Mammary epithelial cell (primary cell): ENCODE measurements at places on chromosomes 6 and 20.

DNA sequence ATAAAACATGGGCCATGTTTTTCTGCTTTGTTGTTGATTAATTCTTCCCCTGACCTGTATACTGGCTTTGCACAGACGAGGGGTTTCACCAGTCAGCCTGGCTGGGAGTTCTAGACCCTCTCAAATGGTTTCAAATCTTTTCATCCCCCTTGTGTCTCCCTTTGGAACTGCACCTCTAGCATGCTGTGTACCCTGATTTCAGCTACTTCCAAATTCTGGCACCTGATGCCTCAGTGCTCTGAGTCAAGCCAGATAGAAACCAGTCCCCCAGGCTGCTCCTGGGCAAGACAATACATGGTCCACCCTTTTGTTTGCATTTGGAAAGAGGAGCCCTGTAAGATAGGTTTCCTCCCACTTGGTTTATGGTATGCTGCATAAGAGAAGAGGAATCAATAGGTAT, 290.2 kb downstream of the BTBD3 start:
- DNase-seq = peak; percentile 47

DNA sequence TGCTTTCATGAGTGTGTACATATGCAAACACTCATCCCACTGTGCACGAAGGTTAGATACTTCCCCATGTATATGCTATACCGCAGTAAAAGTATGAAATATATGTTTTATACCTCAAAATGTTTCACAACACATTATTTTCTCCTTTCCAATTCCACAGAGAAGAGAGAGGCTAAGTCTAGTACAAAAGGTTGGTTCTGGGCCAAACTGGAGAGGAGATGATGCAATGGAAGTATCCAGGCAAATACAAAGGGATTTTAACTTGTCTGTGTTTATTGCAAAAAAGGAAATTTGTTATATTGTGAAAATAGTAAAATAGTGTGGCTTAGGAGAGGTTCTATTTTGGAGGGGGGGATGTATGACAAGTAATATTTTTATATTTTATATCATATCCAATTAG, 112.6 kb downstream of the PLCB1 start:
- no peak for DNase-seq

GRCh38 chr6:69026243-69026642, 391.2 kb downstream of the ADGRB3 start:
- DNase-seq = peak; percentile 4

DNA sequence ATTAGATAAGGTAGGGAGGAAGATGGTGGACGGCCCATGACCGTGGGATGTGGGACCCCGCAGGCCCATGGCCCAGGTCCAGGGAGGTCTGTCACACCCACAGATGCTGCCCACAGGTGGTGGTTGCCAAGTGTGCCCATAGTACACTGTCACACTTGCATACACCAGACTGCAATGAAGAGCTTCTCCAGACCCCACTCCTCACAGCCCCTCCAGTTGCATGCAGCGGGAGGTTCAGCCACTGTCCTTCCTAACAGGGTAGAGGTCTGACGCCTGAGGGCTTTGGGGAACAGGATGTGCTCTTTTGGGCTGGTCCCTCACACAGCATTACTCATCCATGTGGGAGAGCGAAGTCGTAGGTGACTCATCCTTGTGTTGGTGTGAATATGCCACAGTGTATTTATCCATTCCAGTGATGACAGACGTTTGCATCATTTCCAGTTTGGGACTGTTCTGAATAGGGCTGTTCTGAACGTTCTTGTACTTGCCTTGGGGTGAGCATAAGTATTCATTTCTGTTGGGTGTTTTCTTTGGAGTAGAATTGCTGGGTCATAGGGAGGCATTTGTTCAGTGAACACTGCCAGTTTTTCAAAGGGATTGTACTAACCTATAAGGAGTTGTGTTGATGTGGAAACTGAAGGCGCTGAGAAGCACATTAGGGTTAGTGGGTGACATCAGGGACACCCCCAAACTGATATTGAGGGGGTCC, 10.1 kb upstream of the PYGB start:
- DNase-seq = peak; percentile 100

DNA sequence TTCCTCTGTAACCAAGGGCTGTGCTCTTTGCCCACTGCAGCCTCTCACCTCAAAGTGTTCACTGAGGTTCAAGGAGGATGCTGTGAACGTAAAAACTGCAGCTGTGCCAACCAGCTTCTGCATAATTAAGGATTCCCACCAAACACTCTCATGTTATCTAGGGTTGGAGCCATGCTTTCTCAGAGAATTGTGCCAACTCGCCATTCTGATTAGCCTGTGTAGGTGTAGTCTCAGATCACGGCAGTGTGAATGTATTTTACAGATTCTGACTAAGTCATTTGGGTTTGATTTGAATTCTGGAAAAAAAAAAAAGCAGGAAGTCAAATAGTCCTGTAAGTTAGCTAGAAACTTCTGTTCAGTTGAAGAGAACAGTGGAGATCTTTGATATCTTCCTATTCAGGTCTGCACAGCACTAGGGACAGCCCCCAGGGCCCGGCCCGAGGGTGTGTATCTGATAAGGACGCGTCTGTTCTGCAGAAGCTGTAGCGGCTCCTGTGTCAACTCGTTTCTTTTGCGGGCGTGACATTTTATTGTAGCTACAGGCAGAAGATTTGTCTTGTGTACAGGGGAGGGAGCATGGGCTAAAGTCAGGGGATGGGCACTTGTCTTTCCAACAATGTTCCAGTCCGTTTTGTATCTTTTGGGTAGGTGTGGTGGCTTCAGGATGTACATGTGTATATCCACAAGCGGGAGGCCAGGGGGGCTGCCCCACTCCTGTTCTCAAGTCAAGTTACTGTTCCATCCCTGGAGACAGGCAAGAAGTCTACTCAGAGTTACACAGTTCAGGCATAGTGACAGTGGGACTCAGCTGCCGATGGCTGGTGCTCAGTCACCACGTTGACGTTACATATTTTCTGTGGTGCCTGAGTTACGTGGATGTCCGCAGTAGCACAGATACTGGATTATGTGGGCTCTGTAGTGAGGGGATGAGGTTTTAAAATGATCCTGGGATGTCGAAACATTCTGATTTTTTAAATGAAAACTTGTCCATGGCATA, 12.4 kb downstream of the IRF4 start:
- no peak for DNase-seq

DNA sequence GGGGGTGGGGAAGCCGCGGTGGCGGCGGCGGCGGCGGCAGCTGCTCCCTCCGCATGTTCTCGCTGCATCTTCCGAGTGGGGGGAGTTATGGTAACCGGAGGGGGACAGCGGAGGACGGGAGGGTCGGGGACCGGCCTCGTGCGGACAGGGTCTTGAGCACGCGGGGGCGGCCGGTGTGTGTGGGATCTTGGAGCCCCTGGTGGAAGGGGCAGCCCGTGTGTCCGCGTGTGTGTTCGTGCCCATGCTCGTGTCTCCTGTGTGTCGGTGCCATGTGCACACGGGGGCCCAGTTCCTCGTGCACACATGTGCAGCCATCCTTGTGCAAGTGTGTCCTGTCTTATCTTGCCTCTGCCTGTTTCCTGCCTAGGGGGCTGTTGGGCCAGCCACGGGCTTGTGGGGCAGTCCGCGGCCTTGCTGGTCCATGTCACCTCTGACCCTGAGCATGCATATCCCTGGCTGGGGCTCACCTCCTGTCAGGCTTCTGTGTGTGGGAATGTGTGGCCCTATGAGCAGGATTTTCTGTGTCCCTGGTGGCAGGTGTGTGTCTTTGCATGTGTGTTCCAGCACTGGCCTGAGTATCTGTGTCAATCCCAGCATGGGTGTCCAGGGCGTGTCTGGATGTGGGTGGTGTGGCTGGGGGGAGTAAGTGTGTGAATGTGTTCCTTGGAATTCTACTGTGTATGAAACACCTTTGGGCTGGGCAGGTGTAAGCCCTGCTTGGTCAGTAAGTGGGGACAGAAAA, 8.5 kb downstream of the SYNGAP1 start:
- peak; percentile 45 for DNase-seq
